ENCODE measurements at places on chromosomes 13 and 19. TPM values are rescaled to one million over a fixed set of nuclear protein-coding genes. Genes with fewer than 3 reads are reported as not detected.

DNA sequence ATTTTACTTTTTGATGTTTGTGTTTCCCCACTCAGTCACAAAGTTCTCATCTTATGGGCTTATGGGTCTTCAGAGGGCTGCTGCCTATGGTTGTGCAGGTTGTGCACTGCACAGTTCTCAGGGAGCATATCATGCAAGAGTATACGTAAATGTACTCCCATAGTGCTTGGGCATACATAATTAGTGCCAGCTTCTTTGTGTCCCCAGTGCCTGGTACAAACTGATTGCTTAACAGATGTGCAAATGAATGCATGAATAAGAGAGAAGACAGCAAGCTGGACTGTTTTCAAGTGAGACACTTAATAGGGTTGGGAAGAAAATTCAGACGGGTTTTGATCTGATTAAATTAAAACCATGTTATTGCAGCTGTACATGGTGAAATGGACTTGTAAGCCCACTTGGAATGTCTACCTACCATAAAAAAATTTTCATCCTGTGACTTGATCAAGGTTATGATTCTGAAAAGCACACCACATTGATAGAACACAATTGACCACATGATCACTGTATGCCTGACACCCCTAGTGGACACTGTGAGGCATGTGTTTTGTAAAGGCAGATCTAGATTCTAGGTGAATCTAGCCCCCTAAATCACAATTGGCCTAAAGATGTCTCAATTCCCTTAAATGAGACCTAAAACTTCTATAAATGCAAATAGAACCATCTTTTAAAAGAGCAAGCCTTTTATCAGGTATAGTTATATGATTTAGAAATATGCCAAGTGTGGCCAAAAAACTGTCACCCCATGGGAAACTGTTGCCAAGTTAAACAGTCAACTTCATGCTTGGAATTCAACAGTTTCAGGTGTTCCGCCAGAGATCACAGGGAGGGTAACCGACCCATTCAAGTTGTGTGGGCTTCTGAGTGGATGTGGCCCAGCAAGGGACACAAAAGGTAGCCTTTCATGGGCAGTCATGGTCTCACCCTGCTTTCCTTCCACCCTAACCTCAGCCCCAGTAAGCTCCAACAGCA is 27.9 kb downstream of the FAM124A start:
- DNase-seq = no peak

- no peak for DNase-seq
Measured at GRCh38 chr13:109602356-109602755, 184.0 kb downstream of the IRS2 start.

- DNase-seq = no peak
Measured at GRCh38 chr19:19655641-19656343, 7.7 kb downstream of the ATP13A1 start.

GRCh38 chr13:36362914-36363313 is 16.7 kb upstream of the SPART start:
- DNase-seq = no peak

Gene LHFPL6
- 18.4 TPM for total RNA-seq

Gene FGF21
- not detected for total RNA-seq

Gene ANGPTL8
- not detected for total RNA-seq

Measured in HT1080 (cell line).